ENCODE measurements at places on chromosomes 12 and 14.
A peak's percentile ranks its signal among the peaks of the same experiment; 100 is the strongest.

DNA sequence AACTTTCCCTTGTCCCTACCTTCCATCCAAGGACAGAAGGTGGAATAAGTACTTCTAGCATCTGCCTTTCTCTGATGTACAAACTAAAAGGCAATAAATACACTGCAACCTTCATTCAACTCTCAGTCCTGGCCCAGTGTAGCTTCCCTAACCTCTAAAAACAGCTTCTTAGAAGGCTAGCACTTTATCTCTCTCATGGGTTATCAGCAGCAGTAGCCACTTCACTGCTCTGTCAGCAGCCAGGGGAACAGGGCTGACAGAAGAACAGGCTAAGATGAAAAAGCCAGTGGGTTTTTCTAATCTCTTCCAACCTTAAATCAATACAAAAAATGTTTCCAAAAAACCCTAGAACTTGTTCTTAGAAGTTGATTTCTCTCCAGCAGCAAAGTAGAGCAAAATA lies 13.2 kb downstream of the BAZ2A start:
- DNase-seq = no peak

- no peak for DNase-seq
Observed at GRCh38 chr14:33068626-33069025, 129.9 kb downstream of the NPAS3 start.

DNA sequence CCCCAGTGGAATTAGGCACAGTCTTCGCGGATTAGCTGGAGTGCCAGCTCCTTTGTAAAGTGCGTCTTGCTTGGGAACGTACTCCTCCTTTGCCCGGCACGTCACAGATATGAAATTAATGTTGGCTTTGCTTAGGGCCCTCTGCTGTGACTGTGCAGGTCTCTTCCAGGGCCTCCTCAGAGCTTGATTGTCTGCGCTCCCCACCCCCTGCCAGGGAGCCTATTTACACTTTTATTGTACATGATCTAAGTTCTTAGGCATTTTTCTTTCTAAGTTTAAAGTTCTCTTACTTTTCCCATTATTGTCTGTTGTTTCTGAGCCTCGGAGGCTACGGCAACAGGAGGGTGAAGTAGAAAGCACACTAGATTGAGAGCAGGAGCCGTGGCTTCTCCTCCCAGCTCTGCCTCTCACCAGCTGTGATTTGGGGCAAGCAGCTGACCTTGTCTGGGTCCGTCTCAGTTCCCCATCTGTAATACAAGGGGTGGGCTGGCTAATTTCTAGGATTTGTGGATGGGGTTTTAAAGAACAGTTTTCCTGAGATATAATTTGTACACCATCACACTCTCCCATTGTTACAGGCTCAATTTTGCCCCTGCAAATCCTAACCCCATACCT lies 81.8 kb downstream of the TSPAN9 start:
- DNase-seq = no peak

DNA sequence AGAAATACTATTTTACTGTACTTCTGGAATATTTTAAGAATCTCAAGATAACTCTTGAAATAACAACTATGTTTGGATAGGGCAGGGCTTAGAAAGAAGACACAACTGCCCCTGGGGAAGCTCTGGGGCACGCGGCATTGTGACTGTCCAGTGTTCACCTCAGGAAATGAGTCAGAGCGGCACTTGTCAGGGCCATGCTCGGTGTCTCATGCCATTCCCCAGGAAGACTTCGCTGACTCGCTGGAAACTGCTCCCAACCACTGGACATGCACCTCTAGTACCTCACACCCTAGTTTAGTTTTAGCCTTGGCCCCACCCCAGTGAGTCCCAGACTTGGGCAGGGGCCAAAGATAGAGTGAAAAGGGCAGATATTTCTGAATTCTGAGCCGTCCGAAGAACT lies 192.0 kb downstream of the TTC7B start:
- no peak for DNase-seq

DNA sequence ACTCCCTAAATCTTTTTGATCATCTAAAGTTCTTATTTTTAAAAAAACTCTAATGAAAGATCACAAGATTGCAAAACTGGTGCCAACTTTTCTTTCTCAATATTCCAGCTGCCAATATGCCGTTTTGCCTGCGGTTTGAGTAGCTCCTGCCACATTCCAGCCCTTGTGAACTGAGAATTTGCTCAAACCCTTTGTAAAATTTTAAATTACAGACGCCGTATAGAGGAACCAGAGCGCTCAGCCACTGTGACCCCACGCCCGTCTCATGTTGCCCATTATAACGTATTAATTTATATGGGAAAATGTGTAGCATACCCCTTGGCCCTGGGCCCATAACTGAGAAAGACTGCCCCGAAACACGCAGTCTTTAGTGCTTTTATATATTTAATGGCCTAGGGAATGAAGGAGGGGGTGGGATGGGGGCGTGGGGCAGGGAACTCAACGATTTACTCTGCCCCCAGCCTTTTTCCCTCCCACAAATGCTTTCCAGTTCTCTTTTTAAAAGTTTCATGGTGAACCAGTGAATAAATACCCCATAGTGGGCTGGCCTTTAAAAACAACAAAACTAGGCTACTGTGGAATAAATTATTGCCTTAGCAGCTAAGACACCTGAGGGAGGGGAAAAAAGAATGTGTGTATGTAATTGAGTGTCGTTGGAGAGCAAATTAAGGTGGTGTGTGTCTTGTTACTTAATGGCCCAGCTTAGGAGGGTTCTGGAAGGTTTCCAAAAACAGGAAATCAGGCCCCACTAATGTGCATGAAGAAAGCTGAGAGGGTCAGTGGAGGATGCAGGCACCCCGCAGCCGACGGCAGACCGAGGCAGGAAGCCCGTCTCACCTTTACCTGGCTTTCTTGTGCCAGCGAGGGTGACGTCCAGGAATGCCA lies 45.7 kb upstream of the RFLNA start:
- peak; percentile 59 for DNase-seq

- peak; percentile 92 for DNase-seq
Observed at GRCh38 chr14:91835920-91836843, 31.2 kb downstream of the TC2N start.

GRCh38 chr14:70722418-70722817 lies 80.7 kb downstream of the TTC9 start:
- DNase-seq = no peak

DNA sequence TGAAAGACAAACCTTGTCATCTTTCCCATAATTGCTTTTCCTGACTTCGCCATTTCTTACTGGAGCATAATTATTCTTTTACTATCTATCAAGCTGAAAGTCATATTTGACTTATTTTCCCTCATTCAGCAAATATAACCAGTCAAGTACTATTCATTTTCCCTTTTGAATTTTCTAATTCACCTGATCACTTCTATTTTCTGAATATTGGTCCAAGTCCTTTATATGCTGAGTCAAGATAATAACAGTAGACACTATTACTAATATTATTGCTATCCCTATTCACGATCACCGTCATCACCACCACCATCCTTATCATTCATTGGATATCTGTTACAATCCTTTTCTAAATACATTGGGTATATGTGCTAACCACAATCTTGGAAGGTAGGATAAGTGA lies 728.0 kb downstream of the NOVA1 start:
- DNase-seq = no peak

- peak; percentile 10 for DNase-seq
Observed at GRCh38 chr14:63203618-63204406, 431 bp upstream of the RHOJ start.

GRCh38 chr12:73221398-73221797 lies 949.2 kb downstream of the TRHDE start:
- DNase-seq = no peak

GRCh38 chr12:41344776-41345470 lies 156.8 kb downstream of the PDZRN4 start:
- no peak for DNase-seq

DNA sequence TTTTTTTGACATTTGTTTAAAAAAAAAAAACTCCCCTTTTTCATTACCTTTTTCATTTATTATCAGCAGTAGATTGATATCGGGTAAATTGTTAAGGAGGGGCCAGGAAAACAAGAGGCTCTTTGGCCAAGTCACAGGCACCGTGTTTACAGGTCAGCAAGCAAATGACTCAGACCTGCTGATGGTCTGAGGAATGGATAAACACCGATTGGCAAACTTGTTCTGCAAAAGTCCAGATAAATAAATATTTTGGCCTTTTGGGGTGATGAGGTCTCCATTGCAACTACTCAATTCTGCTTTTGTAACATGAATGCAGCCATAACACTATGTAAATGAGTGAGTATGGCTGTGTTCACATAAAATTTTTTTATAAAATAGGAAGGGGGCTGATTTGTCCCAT lies 94.0 kb downstream of the RPS29 start:
- no peak for DNase-seq

GRCh38 chr12:88388566-88389540 lies 191.4 kb downstream of the KITLG start:
- DNase-seq = no peak

DNA sequence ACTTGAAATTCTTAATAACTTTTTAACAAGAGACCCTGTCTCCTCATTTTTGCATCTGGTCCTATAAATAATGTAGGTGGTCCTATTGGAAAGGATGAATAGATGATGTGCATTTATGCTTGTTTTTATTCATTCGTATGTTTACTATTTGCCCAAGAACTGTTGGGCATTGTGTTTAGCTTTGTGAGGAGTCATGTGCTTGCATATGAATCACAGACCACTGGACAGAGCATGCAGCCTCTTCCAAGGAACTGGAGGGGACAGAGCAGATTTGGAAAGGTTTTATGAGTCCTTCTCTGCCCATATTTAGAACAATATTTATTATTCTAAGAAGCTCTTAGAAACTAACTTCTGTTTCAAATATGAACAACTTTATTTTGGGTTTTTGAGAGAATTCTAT lies 414.0 kb downstream of the SOX5 start:
- DNase-seq = no peak

GRCh38 chr12:41850046-41850445 lies 294.6 kb downstream of the GXYLT1 start:
- DNase-seq = no peak

- DNase-seq = no peak
Observed at GRCh38 chr12:95130096-95130495, 56.7 kb upstream of the NR2C1 start.

- no peak for DNase-seq
Observed at GRCh38 chr12:130862161-130862560, 9.7 kb upstream of the RAN start.

- DNase-seq = no peak
Observed at GRCh38 chr12:6952863-6953441, 1.8 kb downstream of the PTPN6 start.

DNA sequence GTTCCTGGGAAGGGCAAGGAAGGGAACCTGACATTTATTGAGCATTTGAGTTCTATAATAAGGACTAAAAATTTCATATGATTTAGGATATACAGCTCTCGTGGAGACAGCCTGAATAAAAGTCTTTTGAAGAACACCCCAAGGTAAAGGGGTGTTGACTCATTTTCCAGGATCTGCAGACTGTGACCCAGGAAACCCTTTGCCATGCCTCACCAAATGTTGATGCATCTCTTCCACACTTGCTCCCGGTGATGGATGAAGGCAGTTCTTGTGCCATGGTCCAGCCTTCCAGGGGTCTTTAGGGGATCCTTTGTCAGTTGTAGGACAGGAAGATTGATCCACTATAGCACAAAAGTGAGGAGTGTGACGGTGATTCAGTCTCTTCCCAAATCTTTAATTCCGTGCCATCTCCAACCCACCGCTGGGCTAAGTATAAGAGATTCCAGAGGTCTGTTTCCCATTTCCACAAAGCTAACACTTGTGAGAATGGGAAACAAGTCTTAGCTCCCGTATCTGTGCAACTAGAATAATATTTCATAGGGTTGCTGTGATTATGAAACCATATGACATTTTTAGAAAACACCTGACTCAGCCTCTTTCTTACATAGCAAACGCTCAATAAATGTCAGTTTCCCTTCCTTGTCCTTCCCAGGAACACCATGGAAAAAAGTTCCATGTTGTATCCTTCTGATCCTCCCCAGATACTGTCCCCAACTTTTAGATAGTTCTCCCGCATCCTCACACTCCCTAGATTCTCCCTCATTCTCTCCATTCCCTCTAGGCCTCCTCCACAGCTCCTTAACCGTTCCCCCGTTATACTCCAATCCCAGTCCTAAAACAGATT lies 836 bp downstream of the AAAS start:
- DNase-seq = no peak

DNA sequence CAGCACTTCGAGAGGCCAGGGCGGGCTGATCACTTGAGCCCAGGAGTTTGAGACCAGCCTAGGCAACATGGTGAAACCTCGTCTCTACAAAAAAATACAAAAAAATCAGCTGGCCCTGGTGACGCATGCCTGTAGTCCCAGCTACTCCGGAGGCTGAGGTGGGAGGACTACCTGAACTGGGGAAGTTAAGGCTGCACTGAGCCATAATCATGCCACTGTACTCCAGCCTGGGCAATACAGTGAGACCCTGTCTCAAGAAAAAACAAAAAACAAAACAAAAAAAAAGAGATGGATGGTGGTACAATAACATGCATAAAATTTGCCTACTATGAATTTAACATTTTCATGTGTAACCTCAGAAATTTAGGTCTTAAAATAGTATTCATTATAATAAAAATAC lies 2.2 kb downstream of the THAP2 start:
- DNase-seq = no peak

DNA sequence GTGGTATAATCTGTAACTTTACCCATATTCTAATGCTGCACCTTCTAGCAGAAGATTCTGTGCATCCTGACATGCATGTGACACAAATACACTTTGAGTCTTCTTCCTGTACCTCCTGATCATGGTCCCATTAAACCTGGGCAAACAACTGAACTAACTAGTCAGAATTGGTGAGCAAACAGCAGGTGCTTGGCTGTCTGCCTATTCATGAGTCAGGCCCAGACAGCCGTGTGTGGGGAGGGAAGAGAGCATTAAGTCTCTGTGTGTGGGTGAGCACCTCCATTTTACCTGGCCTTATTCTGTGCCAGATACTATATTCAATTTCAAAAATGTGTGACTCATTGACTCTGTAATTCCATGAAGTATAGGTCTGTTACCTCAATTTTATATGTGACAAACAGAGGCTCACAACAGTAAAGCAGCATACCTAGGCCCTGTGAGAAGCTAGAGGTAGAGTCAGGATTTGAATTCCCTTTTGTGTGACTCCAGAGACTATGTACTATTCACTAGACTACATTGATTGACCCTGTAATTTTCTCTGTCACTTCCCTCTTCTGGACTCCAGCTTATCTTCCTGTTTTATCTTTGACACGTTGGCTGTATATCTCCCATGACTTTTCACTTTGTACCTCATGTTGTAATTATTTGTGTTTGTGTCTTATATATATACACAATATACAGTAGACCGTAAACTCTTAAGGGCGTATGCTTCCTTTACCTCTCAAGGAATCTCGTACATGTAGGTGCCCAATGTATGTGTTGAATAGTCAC lies 32.2 kb downstream of the SUSD6 start:
- DNase-seq = peak; percentile 97

GRCh38 chr14:58227096-58227819 lies 17.4 kb upstream of the PSMA3 start:
- no peak for DNase-seq

DNA sequence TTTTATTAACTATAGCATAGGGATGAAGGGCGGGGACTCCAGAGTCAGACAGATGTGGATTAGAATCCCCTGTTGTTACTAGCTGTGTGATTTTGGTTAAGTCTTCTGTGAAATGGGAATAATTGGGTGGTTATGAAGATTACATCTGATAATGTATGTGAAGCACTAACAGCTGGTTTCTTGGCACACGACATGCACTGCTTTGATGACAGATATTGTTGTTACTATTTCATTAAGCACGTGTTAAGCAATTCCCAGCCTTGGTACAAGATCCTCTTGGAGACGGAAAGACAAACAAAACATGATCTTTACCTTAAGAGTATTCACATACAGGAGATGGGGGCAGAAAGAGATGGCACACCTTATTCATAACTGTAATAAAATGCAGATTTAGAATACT lies 7.9 kb downstream of the PPFIBP1 start:
- no peak for DNase-seq

- no peak for DNase-seq
Observed at GRCh38 chr14:75313294-75313693, 34.7 kb downstream of the FOS start.

GRCh38 chr12:6465467-6466183 lies 4.9 kb downstream of the VAMP1 start:
- DNase-seq = peak; percentile 55
